ENCODE measurements at places on chromosomes 7 and 10.

- no peak for DNase-seq
Observed at GRCh38 chr7:155972247-155972646, 160.0 kb upstream of the SHH start.

DNA sequence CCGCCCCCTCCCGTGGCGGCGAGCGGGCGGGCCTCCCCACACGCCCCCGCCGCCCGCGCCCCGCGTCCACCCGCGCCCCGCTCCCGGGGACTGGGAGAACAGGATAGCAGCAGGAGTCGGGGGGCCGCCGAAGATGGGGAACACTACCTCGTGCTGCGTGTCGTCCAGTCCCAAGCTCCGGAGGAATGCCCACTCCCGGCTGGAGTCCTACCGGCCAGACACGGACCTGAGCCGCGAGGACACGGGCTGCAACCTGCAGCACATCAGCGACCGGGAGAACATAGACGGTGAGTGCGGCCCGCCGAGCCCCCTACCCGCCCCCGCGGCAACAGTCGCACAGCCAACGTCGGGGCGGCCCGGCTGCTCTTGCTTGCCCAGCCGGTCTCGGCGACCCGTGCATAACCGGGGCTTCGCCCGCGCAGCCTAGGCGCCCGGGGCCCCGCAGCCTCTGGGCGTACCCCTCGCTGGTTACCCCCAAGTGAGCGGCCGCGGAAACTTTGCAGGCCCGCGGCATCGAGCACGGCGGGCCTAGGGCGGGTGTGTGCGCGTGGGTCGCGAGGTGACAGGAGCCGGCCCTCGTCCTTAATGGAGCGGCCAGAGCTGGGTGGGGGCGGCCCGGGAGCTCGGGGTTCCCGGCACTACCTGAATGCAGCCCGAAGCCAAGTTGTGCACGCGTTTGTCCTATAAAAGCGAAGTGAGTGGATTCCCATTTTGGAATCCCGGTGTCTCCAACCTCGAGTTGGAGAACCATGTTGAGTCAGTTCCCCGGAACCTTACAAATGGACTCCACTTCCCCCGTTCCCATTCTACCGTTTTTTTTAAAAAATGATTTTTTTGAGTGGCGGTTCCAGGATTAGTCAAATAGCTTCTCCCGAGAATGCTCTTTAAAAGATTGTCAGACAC, 863 bp downstream of the CCNY start:
- peak; percentile 35 for DNase-seq

GRCh38 chr7:37031571-37032257, 307.4 kb upstream of the AOAH start:
- peak; percentile 39 for DNase-seq

GRCh38 chr7:4556868-4557793, 125.0 kb upstream of the FOXK1 start:
- no peak for DNase-seq

DNA sequence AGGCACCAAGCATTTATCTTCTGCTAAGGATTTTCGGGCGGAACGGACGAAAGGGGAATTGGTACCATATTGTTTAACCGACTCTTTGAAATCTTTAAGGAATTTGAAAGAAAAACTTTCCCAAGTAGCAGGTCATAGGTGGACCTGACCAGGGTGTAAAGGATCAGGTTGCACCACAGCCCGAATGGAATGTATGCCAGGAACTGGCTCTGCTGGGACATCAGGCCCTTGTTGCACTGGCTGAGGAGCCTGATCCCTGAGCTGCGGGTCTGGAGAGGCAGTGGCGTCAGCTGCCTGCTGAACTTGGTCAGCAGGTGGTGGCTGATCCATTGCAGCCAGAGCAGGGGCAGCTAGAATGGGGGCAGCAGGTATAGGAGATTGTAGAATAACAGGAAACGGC, 41.4 kb upstream of the AKR1C2 start:
- no peak for DNase-seq

GRCh38 chr10:98963608-98964007, 272.0 kb downstream of the HPSE2 start:
- DNase-seq = no peak

DNA sequence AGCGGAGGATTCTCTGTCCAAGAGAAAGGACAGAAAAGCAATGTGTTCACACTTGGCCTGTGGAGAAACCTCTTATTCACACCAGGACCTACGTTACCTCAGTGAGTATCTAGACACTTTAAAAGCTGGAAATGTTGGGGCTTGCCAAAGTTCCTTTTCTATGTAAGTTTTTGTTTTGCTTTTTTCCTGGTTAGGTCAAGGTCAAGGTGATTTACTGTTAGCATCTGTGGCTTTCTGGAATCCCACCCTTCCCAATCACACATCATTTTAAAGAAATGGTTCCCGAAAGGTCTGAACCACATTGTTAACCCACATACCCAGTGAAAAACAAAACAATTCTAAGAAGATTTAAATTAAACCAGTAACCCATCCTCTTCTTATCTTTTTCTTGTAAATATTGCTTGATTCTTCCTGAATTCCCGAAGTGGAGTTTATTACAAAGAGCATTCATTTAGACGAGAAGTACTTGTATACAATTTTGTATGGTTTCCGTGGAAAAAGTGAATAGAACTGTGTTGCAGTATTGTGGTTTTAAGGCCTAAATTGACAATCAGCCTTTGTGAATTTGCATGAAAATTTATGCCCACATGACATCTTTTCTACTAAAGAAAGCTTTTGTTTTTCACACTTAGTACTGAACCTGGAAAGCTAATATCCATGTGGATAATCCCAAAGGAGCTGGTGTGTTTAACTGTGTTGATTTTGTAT, 827.0 kb upstream of the IGFBP3 start:
- no peak for DNase-seq

DNA sequence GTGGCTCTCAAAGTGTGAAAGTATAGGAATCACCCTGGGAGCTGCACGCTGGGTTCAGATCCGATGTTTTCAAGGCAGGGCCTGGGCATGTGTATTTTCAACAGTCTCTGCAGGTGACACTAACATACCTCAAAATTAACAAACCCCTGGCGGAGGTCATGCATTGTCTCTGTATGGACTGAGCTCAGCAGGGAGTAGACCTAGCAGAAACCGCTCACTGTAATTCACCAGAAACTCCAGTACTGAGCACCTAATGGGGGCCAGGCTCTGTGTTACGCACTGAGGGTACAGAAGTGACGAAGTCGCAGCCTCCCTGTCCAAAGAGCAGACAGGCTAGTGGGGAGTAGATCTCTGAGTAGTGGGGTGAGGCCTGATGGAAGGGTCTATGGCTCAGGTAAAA, 5.6 kb downstream of the STRA8 start:
- no peak for DNase-seq

DNA sequence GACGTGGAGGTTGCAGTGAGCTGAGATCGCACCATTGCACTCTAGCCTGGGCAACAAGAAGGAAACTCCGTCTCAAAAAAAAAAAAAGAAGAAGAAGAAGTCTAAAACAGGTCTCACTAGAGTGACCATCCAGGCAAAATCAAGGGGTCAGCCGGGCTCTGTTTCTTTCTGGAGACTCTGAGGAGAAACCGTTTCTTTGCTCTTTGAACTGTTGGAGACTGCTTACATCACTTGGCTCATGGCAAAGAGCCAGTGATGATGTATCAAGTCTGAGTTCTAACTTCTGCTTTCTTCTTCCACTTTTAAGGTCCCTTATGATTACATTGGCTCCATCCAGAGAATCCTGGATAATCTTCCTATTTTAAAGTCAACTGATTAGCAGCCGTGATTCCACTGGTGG, 306.8 kb downstream of the WDR11 start:
- no peak for DNase-seq

GRCh38 chr10:78688230-78688900, 380.4 kb upstream of the ZMIZ1 start:
- no peak for DNase-seq

DNA sequence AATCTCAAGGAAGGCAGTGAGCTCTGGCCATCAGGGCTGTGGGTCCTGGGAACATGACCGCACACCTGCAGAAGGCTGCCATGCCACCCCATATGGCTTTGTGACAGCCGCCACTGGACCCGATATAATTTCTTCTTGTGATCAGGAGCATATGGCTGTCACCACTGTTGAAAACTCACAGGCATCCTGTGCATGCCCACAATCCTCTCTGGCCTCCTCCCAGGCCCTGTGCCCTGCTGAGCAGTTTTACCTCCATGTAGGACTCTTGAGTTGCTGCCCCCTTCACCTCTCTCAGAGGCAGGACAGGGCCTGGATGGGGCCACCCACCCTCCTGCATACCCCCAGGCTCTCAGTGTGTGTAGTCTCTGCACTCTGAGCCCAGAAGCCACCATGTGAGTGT, 391.9 kb upstream of the AKR1E2 start:
- no peak for DNase-seq

GRCh38 chr7:120473352-120473751, 200.4 kb downstream of the KCND2 start:
- DNase-seq = no peak

DNA sequence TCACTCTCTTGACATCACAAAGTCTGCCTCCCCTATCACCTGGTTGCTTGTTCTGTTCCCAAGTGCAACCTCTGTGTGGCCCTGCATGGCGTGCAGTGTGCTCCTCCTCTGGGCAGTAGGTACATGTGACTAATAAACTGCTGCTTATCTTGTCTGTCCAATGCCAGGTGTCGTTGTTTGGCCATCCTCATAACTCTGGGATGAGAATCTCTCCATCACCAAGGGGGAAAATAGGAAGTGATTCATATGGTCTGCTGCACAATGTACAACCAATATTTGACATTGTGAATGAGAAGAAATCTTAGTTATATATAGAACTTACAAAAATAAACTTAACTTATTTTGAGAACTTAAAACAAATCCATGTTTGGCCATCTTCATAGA, 135.2 kb downstream of the INHBA start:
- DNase-seq = no peak

GRCh38 chr7:78688376-78688775, 765.1 kb downstream of the MAGI2 start:
- DNase-seq = no peak

- DNase-seq = peak; percentile 50
Observed at GRCh38 chr7:149496642-149497391, 792 bp downstream of the ZNF746 start.

- DNase-seq = no peak
Observed at GRCh38 chr10:80986596-80986995, 448.9 kb downstream of the SH2D4B start.

- DNase-seq = no peak
Observed at GRCh38 chr10:101940916-101941315, 97.3 kb upstream of the KCNIP2 start.

- no peak for DNase-seq
Observed at GRCh38 chr10:129833994-129834739, 129.9 kb downstream of the EBF3 start.

- no peak for DNase-seq
Observed at GRCh38 chr7:98221611-98222532, 10.6 kb downstream of the BHLHA15 start.

DNA sequence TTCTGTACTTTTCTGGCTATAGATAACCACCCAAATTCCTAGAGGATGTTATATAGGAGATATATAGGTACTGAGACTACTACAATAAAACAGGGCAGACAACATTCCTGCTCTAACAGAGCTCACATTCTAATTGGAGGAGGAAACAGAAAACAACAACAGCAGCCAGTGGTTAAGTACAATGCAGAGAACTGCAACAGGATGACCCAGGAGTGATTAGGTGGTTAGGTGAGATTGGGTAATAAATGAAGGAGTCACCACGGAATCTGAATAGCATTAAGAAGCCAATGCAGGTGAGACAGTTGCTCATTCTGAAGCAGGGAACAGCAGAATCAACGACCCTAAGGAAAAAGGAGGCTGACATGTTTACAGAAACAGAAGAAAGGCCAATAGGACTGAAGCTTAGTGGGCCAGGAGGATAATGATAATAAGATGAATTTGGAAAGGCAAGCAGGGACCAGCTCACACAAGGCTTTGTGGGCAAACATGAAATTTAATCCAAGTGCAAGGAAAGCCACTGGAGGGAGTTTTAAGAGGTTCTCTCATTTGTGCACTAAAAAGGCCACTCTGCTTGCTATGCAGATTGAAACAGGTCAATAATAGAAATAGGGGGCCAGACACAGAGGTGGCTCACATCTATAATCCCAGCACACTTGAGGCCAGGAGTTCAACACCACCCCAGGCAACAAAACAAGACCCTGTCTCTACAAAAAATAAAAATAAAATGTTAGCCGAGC, 16.9 kb upstream of the REEP3 start:
- no peak for DNase-seq

DNA sequence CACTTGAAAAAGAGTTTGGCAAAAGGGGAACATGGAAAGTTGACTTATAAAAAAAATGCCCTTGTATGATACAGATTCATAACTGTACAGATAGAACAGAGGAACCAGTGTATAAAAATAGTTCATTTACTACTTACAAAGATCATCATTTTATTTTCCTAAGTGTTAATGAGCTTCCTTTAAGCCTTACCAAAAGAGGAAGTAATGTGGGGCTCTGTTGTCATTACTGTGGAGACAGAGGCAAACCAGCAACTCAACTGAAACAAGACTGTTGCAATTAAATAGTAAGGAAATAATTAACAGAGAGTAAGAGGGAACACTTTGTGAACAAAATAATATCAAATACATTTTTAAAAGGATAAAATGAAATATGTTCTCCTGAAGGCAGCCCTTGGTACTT, 526.2 kb upstream of the ADARB2 start:
- DNase-seq = no peak

GRCh38 chr7:130274983-130275591, 8.4 kb downstream of the CPA2 start:
- DNase-seq = no peak

- no peak for DNase-seq
Observed at GRCh38 chr10:130611239-130611638, 475.0 kb downstream of the GLRX3 start.

DNA sequence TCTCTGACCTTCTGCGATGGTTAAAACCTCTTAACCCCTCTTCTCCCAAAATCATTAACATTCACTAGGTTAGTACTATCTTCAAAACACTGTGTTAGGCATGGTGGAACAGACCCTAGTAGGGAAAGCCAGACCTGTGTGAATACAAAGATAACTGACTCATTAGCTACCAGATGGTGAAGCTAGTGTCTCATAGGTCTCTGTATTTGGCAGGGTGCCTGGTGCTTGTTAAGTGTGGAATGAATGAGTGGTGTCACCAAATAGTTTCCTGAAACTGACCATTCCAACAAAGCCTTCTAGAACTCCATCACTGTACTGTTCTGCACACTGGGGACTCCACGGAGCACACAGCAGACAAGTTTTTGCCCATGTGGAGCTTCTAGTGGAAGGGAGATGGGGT, 27.7 kb upstream of the TM9SF3 start:
- DNase-seq = no peak

- DNase-seq = no peak
Observed at GRCh38 chr10:90977855-90978486, 57.1 kb upstream of the ANKRD1 start.

GRCh38 chr10:97923476-97923875, 73.8 kb downstream of the GOLGA7B start:
- DNase-seq = no peak

DNA sequence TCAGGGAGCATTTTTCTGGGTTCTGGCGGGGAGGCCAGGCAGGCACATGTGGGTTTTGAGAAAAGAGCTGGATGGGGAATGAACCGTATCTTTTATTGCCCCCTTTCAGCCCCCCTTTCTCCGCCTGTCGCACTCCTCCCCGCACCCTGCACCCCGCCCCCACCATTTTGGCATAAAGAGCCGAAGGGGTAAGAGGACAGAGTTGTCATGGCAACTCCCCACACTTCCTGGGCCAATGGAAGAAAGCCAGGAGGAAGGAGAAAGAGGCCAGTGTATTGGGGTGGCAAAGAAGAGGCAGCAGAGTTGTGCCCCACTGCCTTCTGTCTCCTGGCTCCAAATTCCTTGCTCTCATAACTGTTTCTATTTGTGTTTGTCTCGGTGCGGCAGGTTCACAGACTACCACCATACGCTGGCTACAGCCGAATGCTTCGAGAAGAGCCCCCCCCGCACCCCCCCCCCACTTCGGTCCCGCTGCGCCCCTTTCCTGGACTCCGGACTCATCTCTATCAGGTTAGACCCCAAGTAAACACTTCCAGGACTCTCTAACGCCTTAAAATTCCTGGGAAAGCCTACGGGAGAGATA, 3.4 kb downstream of the KCNIP2 start:
- DNase-seq = no peak

All from HuH-7 (cell line).